ENCODE measurements at places on chromosomes 4 and X. TPM values are rescaled to one million over a fixed set of nuclear protein-coding genes. Genes with fewer than 3 reads are reported as not detected.

- no peak overlapping the region for H3K27ac ChIP-seq
- H3K4me1 ChIP-seq: no peaks in the 10 kb centered on the region
- no peak for DNase-seq
- H3K27me3 ChIP-seq: no peaks in the 10 kb centered on the region
- H3K4me3 ChIP-seq: no peak overlapping the region
Observed at GRCh38 chr4:99047710-99048109, 40.9 kb downstream of the ADH5 start.

DNA sequence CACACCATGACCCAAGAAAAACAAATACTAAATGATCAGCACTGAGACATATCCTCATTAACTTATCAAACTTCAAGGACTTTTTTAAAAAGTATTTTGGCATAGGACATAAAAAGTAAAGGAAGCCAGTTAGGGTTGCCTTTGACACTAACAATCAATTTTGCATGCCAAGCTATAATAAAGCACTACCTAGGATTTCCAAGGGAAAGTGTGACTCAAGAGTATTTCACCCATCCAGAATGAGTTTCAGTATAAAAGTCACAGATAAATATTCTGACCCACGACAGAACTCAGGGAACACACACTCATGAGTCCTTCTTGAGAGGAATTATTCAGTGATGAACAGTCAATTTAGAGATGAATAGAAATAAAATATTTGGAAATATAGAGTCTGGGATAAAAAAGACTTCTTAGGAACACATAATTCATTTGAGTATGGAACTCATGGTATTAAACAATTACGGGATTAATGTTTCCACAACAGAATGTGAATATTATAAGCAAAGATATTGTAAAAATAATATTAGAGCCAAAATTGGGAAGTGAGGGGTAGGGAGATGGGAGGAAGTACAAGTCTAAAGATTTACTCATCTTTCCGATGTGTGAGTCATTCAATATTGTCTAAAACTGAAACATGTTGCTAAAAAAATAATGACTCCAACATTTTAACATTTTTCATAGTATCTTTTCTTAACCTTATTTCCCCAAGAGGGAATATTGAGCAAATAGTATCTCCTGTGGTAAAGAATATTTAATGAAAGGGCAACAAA, 143.5 kb upstream of the LNX1 start:
- no peaks in the 10 kb centered on the region for H3K27me3 ChIP-seq
- peaks cover 7% of the 10 kb centered on the region for H3K4me1 ChIP-seq
- H3K36me3 ChIP-seq: no peaks in the 10 kb centered on the region
- H3K4me3 ChIP-seq: no peak overlapping the region
- no peak for DNase-seq

DNA sequence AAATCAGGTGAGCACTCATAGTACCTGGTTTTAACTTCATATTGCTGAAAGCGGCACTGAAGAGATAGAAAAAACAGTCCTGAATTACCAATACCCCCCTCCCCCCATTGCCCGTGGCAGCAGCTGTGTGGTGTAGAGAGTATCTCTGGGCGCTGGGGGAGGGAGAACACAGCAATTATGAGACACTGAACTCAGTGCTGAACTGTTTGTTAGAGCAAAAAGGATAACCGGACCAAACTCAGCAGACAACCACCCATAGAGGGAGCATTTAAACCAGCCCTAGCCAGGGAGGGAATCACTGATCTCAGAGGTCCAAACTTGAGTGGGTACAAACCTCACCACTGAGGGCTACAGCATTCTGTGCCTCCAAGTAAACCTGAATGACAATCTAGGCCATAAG, 457.4 kb upstream of the TEX13C start:
- H3K36me3 ChIP-seq: no peaks in the 10 kb centered on the region
- H3K27ac ChIP-seq: no peak overlapping the region
- no peaks in the 10 kb centered on the region for H3K27me3 ChIP-seq
- no peak for DNase-seq

PNMA6F gene
- not detected for total RNA-seq

FAM9B gene
- total RNA-seq: not detected
